Sciatic nerve (tissue), 2 donors: ENCODE measurements at places on chromosomes 6 and 20.
A peak's percentile ranks its signal among the peaks of the same experiment; 100 is the strongest.

DNA sequence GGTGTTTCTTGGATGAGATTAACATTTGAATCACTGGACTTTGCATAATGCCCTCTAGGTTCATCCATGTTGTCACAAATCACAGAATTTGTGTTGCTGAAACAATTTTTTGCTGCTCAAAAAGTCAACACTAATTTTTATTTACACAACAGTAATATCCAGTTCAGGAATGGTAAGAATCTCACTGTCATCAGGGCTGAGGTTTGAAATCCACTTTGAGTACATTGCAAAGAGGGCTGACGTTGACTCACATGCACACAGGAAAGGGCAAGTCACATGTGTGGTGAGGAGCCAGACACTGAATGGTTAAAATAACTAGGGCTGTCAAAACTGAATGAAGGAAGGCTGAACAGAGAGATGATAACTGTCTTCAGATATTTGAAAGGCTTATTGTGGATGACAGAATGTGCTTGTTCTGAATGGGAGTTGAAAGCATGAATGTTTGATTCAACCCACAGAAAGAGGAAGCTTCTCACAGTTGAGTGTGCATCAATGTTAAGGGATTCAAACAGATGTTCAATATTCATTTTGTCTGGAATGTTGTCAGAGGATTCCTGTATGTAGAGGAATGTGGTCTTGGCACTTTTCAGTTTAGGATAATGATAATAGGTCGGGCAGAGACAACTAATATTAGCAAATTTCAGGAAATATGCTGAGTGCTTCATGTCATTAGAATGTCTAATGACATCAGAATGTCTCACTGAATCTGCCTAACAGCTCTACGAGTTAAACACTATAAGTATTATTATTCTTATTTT is 3.6 kb upstream of the ADGRG6 start:
- DNase-seq = no peak

- no peak for DNase-seq
These were observed 11.3 kb downstream of the GINS1 start for GRCh38 chr20:25418776-25419175.

DNA sequence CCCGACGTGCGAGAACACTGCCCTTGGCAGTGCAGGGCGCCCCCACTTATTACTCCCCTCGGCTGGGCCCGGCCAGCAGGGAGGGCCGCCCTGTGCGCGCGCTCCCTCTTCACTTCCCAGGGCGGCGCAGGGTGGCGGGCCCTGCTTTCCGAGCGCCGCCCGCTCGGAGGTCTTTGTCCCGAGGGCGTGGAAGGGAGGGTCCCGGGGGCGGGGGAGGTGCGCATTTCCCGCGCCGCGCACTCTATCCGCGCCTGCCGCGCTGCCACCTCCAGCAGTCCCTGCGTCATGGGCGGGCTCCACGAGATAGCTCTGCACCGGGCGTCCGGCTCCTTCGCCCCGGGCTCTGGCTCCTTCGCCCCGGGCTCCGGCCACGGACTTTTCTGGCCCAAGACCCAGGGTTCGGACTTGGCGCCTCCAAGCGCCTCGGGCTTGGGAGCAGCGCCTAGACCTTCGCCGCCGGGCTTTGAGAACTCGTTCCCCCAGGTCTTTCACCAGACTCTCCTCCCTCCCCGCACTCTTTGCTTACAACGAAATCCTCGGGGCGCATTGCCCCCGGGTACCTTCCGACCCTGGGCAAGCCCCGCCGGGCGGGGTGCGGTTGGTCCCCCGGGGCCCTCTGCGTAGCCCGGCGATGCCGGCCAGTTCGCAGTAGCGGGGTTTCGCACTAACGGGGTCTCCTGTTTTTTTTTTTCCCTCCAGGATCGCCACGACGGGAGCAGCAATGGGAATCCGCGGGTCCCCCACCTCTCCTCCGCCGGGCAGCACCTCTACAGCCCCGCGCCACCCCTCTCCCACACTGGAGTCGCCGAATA is 1.6 kb downstream of the TFAP2C start:
- no peak for DNase-seq

- no peak for DNase-seq
These were observed 535.4 kb downstream of the DOK5 start for GRCh38 chr20:55010761-55011160.

GRCh38 chr6:141483598-141484061 is 649.1 kb upstream of the GJE1 start:
- DNase-seq = no peak

- DNase-seq = no peak
These were observed 708.4 kb upstream of the CITED2 start for GRCh38 chr6:140082867-140083297.

GRCh38 chr6:30037182-30037788 is 23.8 kb upstream of the POLR1H start:
- no peak for DNase-seq

DNA sequence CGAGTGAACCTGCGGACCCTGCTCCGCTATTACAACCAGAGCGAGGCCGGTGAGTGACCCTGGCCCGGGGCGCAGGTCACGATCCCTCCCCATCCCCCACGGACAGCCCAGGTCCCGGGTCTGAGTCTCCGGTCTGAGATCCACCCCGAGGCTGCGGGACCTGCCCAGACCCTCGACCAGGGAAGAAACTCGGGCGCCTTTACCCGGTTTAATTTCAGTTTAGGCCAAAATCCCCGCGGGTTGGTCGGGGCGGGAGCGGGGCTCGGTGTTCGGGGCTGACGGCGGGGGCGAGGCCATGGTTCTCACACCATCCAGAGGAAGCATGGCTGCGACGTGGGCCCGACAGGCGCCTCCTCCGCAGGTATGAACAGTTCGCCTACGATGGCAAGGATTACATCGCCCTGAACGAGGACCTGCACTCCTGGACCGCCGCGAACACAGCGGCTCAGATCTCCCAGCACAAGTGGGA is 46.9 kb upstream of the TRIM26 start:
- DNase-seq = peak; percentile 62

GRCh38 chr6:41571021-41571780 is 25.0 kb downstream of the FOXP4 start:
- DNase-seq = no peak

DNA sequence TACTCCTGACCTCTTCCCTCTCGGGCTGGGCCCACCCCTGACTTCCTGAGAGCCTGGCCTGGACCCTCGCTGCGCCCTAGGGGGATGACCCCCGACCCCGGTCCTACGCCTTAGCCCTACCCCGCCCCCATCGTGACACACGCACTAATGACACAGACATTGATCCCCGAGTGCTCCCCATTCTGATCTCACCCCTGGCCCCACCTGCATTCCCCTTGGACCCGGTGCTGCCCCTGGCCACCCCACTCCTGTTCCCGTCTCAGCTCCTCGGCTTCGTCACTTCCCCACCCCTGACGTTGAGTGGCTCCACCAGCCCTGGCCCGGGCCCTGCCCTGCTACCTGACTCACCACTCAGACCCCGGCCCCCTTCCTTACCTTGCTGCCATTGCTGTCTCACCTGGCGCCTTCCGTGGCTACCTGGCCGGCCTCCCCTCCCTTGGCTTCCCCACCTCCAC is 12.1 kb downstream of the RBCK1 start:
- DNase-seq = no peak

DNA sequence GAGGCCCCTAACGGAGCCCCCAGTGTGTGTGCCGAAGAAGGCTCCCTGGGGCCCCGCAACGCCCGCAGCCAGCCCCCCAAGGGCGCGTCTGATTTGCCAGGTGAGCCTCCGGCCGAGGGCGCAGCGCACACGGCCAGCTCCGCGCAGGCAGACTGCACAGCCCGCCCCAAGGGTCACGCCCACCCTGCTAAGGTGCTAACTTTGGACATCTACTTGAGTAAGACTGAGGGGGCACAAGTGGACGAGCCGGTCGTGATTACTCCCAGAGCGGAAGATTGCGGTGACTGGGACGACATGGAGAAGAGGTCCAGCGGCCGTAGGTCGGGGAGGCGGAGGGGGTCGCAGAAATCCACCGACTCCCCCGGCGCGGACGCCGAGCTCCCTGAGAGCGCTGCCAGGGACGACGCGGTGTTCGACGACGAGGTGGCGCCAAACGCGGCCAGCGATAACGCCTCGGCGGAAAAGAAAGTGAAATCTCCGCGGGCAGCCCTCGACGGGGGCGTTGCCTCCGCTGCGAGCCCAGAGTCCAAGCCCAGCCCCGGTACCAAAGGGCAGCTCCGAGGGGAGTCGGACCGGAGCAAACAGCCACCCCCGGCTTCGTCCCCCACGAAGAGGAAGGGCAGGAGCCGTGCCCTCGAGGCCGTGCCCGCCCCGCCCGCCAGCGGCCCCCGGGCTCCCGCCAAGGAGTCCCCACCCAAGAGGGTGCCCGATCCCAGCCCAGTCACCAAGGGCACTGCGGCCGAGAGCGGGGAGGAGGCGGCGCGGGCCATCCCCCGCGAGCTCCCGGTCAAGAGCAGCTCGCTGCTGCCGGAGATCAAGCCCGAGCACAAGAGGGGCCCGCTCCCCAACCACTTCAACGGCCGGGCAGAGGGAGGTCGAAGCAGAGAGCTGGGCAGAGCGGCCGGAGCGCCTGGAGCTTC is 117.0 kb downstream of the RTN4IP1 start:
- DNase-seq = peak; percentile 83

GRCh38 chr6:1595271-1596087 is 14.2 kb upstream of the FOXC1 start:
- no peak for DNase-seq

DNA sequence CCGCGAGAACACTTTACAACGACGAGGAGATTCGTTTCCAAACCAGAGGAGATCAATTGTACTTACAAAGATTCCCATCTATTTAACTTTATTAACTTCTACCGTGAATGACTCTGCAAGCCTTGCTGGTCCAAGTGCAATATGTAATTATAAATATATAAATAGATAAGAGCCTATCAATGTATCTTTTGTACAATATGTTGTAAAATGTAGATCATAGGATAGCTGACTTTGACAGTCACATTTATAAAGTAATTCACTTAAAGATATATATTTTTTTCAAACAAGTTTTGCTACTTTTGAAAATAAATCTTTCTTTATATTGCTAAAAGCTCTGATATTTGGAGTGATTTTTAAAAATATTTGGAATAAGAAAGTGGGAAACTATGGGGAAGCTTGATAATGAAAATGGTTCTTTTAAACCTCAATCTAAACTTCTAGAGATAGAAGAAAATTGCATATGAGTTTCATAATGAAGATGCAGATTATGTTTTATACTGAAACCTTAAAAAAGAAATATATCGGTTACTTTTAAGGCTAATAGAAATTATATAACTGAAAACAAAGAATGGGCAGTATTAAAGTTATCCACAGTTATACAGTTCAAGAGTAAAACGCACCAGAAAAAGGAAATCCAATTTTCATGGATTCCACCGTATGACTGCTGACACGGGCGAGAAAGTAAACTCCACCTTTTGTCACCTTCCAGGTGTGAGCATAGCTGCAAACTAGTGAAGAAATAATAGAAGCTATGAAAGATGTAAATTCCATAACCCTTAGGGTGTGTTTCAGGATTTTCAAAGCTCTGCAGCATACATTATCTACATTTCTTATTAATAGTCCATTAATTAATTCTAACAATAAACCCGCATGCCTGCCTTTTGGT is 3.3 kb downstream of the TCF21 start:
- no peak for DNase-seq

DNA sequence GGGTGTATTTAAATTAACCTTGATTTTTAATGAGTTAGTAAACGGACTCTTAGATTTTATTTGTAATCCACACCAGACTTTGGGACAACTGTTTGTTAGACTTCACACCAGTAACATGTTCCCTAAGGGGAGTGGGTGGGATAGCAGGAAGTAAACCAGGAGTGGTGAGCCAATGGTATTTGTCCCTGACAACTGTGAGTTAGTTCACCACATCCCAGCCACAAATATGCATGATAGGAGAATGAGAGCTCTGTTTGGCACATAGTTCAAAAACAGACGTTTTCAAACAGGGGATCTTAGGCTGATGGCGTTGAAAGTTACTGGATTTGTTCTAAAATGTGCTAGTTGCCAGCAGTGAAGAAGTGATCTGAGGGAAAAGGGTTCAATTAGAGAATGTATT is 18.7 kb upstream of the COL10A1 start:
- DNase-seq = no peak

DNA sequence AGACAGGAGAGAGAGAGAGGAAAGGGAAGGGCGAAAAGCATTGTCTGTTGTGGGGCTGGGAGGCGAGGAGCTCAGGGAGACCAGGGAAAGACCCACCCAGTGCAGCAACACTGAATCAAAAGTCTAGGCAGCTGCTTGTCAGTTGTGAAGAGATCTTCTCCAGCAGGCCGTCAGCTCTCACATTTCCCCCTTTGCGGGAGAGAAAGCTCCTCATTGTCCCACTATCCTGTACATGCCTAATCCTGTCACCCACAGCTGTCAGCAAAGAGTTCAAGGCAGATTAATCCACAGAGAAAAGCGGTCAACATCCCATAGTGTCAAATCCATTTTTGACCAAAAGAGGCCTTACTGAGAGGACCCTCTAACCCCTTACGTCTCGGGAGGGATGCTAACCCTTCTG is 27.3 kb downstream of the RNF182 start:
- DNase-seq = no peak

- peak; percentile 86 for DNase-seq
These were observed 11.7 kb downstream of the TFEB start for GRCh38 chr6:41723530-41724227.

DNA sequence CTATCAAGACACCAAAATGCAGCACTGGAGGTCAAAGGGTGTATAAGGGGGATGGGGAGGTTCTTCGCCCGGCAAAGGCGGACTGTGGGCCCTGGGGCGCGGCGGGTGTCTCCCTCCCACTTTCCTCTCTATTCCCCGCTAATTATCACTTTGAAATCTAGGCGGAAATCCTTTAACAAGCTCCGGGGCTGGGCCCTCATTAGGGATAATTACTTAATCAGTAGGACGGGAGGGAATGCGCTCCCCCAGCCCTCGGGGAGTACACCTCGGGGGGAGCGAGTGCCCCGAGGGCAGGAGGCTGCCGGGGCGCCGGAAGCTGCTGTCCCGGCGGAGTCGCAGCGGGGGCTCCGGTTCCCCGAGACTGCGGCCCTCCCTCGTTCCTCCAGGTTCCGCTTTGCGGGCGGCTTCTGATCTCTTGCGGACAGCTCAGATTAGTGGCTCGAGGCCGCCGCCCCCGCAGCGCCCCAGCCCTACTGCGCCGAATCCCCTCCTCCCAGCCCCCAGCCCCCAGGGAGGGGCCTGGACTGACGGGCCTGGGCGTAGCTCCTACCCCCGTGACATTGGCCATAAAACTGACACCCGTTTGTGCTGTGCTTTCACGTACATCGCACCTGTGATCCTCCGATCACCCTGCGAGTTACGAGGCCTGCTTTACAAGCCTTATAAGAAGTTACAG is 14.7 kb downstream of the MUCL3 start:
- peak; percentile 80 for DNase-seq

GRCh38 chr6:64539917-64540316 is 904.3 kb downstream of the PHF3 start:
- no peak for DNase-seq

DNA sequence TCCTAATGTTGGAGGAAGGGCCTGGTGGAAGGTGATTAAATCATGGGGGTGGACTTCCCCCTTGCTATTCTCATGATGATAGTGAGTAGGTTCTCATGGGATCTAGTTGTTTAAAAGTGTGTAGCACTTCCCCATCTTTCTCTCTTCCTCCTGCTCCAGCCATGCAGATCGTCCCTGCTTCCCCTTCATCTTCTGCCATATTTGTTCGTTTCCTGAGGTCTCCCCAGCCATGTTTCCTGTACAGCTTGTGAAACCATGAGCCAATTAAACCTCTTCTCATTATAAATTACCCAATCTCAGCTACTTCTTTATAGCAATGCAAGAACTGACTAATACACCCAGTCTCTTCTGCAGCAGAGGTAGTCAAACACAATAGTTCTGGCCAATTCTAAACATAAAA is 5.4 kb downstream of the EPM2A start:
- DNase-seq = no peak

- DNase-seq = no peak
These were observed 98.6 kb downstream of the UST start for GRCh38 chr6:148845464-148845863.

GRCh38 chr6:79077715-79078074 is 359 bp downstream of the PHIP start:
- no peak for DNase-seq
